CD4-positive, alpha-beta T cell treated with Interleukin-15 for 1 hour (primary cell): ENCODE measurements at places on chromosomes 5 and 9.

GRCh38 chr9:108180541-108180940 is 675.2 kb downstream of the ACTL7B start:
- DNase-seq = no peak

DNA sequence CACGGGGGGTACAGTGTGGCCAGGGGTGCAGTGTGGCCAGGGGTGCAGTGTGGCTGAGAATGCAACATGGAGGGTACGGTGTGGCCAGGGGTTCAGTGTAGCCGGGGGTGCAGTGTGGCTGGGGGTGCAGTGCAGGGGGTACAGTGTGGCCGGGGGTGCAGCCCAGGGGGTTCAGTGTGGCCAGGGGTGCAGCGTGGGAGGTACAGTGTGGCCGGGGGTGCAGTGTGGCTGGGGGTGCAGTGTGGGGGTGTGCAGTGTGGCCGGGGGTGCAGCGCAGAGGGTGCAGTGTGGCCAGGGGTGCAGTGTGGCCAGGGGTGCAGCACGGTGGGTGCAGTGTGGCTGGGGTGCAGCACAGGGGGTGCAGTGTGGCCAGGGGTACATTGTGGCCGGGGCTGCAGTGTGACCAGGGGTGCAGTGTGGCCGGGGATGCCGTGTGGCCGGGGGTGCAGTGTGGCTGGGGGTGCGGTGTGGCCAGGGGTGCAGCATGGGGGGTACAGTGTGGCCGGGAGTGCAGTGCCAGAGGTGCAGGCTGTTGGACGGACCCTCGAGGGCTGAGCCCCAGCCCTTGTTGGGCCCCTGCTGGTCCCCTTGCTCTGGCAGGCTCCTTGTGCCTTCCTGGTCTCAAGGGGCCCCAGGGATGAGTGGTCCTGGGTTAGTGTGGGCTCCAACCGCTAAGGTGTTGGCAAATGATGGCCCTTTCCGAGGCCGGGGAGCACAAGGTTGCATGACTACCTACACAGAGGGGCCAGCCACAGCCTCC is 17.9 kb downstream of the TPPP start:
- DNase-seq = no peak

GRCh38 chr5:117833691-117834090 is 1154.7 kb downstream of the DTWD2 start:
- DNase-seq = no peak

DNA sequence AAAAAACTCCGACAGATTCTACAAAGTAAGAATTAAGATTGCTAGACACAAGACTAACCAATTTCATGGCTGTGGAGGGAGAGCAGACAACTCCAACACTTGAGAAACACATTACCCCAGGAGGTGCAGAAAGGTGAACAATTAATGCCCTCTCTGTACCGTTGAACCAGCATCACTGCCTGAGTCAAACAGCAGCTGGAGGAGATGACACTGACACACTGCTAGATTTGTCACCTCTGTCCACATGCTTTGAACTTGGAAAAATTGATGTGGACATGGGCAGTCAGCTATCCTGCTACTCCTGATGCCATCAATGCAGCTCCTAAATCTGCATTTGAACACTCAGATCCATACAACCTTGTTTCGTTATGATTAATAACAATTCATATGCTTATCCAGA is 51.7 kb downstream of the GPBP1 start:
- DNase-seq = no peak

DNA sequence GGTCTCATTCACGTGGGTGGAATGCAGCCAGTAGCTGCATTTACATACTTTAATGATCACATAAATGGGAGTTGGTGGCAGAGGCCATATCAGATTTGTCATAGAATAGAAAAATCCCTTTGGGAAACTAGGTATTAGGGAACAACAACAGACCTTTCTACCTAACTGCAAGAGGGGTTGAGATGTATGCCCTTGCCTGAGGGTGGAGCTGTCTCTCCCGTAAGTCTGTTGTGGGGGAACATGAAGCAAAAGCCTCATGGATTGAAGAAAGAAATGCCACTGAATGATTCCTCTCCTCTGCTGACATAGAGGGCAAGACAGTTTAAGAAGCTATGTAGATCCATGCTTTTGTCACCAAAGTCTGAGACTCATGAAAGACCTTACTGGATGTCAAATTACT is 461.3 kb downstream of the SPOCK1 start:
- no peak for DNase-seq

GRCh38 chr9:127079446-127080140 is 42.8 kb downstream of the ANGPTL2 start:
- no peak for DNase-seq

GRCh38 chr9:37150415-37150814 is 30.0 kb downstream of the ZCCHC7 start:
- no peak for DNase-seq

GRCh38 chr9:69173891-69174615 is at the start of gene TJP2:
TSS of gene TJP2 (plus strand) at chr9:69174277. CDS start at chr9:69174373, 96 bp downstream.
- peak; percentile 32 for DNase-seq

- DNase-seq = no peak
Measured at GRCh38 chr9:110029956-110030480, 177.9 kb downstream of the C9orf152 start.

- DNase-seq = no peak
Measured at GRCh38 chr5:65021527-65022226, 252.9 kb downstream of the CWC27 start.

DNA sequence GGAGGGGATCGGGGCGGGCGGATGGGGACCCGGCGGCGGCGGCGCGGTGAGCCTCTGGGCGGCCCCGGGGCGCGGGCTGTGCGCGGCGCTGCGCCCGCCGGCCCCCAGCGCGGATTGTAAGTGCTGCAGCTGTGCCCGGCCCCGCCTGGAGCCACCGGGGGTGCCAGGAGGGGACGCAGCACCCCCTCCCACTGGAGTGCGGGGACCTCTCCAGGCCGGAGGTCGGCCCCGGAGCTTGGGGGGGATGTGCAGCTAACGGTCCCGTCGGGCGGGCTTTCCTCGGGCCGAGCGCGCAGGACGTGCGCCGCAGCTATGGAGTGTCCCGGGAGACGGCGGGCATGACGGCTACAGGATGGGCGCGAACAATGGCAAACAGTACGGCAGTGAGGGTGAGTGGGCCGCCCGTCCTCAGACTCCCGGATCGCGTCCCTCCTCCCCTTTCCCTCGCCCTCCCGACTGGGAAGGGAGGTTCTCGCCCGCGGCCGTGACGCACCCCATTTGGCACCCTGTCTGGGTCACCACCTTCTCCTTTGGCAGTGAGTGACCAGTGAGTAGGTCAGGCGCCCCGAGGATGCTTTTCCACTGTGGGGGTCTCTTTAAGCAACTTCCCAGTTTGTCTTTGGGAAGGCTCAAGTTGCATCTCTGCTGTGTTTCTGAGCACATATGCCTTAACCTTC is 483 bp downstream of the FBXL7 start:
- DNase-seq = no peak

DNA sequence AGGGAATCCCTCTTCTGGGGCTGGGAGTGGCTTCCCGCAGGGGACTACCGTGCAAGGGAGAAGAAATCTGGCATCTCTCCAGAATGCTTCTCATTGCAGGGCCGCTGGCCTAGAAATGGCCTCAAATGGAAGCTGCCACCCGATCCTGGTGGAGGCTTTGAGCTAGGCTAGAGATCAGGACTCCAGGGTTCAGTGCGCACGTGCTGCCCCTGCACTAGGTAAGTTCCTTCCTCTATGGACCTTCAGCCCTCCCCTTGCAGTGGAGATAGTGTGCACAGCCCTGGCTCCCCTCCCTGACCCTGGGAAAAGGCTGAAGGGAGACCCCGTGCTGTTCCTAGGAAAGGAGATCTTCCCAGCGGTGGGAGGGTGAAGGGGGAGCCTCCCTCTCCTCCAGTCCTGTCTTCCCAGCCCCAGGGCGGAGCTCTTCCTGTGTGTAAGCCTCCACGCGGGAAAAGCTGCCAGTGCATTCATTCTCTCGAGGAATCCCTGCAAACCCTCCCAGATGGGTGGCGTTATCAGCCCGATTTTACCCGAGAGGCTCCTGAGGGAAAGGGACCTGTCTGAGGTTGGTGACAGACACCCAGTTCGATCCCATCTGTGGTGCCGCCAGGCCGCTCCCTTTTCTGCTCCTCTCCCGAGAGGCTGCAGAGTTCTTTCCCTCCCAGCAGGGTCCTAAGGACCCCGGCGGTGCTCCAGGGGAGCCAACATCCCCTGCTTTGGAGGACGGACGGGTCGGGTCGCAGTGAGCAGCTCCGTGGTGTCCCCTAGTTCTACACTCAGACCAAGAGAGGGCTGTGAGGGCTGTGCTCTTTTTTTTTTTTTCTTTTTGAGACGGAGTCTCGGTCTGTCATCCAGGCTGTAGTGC is 1.4 kb upstream of the CERCAM start:
- DNase-seq = no peak

GRCh38 chr5:170021506-170021905 is 41.2 kb upstream of the INSYN2B start:
- no peak for DNase-seq

DNA sequence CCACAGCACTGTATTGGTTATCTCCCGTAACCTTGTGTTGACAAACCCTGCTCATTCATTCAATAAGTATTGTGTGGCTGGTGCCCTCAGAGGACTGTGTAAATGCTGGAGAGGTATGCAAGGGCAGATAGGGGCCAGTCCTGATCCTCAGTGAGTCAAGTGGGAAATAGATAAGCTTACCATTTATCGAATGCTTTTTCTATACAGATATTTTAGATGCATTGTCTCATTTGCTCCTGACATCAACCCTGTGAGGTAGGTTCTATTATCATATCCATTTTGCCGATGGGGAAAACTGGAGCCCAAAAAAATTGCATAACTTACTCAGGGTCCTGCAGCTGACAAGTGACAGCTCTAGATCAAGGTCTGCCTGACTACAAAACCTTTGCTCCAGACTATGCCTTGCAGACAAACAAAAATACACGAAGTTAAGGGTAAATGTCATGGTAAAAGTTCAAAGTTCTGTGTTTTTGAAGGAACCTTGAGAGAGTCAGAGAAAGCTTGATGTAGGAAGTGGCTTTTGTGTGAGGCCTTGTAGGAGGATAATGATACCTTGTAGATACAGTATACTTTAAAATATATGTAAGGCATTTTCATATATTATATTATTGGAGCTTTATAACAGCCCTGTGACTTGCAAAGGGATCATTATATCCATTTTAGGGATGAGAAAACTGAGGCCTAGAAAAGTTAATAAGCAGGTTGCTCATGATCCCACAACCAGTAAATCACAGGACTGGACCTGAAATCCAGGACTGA is 22.7 kb downstream of the CYFIP2 start:
- DNase-seq = no peak

GRCh38 chr5:53879708-53880323 is 319.4 kb downstream of the NDUFS4 start:
- no peak for DNase-seq

DNA sequence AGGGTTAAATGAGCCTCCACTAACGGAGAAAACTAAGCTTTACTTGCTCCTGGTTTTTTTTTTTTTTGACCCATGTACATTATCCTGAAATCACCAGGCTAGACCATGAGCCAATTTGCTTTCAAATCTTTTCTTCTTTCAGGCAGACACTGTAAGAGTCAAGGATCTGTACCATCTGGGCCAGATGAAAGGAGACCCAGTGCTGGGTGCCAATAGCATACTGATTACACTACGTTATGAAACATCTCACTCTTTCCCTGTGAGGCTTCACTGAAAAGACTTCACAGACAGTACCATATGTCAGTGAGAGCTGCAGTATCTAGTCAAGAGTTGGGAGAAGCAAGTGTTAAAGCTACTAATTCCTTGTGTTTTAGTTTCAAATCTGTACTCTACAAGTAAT is 161.2 kb upstream of the PTPRD start:
- no peak for DNase-seq

DNA sequence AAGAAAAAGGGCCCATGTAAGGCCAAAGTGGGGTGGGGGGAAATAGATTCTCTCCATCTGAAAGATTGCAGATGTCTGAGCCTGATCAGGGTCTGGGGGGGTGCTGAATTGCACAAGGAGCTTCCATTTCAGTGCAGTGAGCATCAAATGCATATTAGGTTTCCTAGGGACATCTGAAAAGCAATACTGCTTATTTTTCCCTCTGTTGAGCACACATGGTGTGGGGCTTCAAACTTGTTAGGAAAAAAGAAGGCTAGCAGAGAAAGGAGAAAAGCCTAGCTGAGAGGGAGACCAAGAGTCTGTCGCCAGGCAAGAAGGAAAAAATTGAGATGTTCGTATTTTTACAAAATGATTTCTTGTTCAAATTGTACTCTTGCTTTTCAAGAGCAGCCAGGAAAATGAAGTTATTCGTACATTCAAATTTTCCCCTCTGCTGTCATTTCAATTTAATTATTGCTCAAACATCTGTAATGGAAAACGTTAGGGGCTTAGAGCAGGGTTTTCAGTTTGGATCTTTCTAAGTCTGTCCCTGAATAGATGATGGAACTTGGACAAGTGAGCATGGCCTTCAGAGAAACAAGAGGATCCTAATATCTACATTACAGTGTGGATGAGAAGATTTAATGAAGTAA is 191.9 kb upstream of the GAS1 start:
- no peak for DNase-seq

- DNase-seq = no peak
Measured at GRCh38 chr5:113255579-113256386, 179.0 kb downstream of the TSSK1B start.

DNA sequence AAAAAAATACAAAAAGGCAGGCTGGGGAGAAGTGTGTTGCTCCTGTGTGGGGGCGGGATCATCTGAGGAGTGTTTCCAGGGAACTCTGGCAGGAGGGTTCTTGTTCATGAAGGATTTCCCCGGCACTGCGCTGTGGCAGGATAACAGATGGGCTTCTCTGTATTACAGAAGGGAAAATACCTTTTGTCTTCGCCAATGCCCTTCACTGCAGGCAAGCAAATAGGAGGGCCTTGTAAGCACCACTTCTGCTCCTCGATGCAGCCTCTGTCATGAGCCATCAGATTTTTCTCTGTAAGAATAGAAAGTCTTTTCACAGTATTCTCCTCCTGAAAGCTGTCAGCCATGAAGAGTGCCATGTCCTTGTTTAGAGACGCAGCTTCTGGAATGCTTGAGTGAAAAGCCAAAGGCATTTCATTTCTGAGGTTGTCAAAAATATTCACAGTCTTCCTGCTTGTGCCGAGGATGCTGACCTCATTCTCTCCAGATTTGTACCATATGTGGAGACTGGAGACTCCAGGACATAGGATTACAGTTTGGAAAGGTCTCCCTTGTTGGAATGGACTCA is 294.0 kb downstream of the YTHDC2 start:
- no peak for DNase-seq

- no peak for DNase-seq
Measured at GRCh38 chr9:21696411-21696871, 106.0 kb upstream of the MTAP start.

DNA sequence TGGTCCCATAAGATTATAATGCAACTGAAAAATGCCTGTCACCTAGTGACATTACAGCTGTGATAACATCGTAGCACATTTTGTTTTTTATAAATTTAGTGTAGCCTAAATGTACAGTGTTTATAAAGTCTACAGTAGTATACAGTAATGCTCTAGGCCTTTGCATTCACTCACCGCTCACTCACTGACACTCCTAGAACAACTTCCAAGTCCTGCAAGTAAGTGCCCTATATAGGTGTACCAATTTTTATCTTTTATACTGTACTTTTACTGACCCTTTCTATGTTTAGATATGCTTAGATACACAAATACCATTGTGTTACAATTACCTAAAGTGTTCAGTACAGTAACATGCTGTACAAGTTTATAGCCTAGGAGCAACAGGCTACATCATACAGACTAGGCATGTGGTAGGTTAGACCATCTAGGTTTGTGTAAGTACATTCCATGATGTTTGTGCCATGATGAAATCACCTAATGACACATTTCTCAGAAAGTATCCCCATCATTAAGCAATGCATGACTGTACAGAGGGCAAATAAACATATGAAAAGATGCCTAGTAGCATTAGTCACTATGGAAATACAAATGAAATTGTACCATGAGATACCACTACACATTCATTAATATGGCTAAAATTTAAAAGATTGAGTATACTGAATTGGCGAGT is 127.6 kb downstream of the TRPM6 start:
- DNase-seq = no peak

GRCh38 chr5:95631991-95632675 is 12.2 kb downstream of the GPR150 start:
- peak; percentile 72 for DNase-seq
